ENCODE measurements at places on chromosomes 6 and 20. TPM values are rescaled to one million over a fixed set of nuclear protein-coding genes. Genes with fewer than 3 reads are reported as not detected.
A peak's percentile ranks its signal among the peaks of the same experiment; 100 is the strongest.

- peak; percentile 18 for DNase-seq
These were observed 54.1 kb downstream of the CDS2 start for GRCh38 chr20:5180933-5181332.

DNA sequence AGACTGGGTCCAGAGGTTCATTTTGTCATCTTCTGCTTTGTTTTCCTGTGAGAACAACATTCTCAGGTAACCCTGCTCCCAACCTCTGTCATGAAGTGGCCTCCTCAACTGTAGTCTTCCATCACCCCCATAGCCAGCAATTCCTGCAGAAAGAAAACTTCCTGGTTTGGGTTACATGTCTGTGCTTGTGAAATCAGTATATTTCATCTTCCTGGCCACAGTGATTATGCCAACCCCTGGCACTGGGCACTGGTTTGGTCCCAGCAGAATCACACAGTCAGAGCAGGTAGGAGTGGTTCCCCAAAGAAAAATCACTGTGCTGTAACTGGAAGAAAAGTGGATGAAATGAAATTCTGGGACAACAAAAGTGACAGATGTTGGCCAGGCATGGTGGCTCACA is 52.5 kb downstream of the CRYBG1 start:
- DNase-seq = no peak

DNA sequence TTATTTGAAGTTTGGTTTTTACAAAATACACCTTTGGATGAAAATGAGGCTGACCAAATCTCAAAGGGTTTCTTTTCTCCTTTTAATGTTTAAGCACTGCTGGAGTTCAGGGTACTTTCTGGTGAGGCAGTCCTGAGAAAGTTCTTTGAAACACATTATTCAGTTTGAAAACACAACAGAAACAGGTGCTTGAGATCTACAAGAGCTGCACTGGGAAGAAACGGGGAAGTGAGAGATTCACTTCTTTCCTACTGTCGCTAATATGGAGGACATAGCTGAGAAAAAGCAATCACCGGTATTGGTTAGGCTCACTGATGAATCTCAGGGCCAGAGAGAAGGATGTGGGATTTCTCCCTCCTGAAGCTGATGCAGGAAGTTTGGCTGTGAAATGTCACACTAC is 22.9 kb upstream of the TMEM170B start:
- DNase-seq = no peak

ZNF512B gene
- total RNA-seq = 13.8 TPM

VAPB gene
- 15.1 TPM for total RNA-seq

PI3 gene
- total RNA-seq = not detected

All from fibroblast of villous mesenchyme (primary cell).